ENCODE measurements at places on chromosomes 12 and 14.

GRCh38 chr12:65331456-65331855, 53.0 kb downstream of the MSRB3 start:
- no peak for DNase-seq

DNA sequence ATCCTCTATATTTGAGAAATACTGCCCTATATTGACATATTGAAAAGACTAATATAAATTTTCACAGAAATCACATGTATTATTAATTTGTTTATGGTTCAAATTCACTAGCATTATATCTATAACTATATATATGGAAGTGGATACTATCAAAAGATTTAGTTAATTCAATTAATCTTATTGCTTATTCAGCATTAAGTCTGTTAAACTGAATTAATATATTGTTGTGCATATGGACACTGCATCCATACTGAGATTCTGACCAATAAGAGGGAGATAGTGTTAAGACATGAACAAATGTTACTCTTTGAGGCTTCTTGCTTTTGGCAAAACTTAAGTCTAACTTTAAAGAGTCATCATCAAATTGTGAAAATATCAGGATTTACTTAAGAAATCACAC, 52.0 kb upstream of the C12orf50 start:
- DNase-seq, result no peak

DNA sequence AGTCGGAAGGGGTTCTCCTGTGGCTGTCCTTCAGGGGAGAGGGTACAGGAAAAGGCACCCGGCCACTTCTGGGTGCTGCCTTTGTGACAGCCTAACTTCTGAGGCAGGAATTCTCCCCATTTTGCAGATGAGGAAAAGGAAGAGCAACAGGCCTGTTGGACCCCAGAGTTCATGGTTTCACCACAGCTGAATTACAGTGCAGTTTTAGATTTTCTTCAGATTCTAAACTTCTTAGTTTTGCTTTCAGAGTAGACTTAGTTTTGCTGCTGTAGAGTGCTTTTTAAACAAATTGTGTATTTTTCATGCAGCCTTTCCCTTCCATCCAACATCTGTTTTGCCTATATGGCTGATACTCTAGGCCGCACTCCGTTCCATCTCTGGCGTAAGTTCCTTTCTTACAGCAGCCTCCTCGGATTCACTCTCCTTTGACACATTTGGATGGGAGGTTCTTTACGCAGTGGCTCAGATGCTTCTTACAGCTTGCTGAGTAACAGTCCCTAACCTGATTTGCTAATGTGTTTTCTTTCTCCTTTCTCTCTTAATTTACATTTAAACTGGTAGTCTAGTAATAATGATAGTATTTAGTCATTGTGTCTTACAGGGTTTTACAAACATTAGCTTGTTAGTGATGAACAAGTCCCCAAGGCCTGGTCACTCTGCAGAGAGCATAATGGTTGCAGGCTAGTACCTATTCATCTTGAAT, 7.8 kb downstream of the TRAF3 start:
- no peak for DNase-seq

GRCh38 chr14:77562681-77563080, 53.8 kb downstream of the SPTLC2 start:
- DNase-seq, result no peak
